ENCODE measurements at places on chromosomes 1 and 21.

DNA sequence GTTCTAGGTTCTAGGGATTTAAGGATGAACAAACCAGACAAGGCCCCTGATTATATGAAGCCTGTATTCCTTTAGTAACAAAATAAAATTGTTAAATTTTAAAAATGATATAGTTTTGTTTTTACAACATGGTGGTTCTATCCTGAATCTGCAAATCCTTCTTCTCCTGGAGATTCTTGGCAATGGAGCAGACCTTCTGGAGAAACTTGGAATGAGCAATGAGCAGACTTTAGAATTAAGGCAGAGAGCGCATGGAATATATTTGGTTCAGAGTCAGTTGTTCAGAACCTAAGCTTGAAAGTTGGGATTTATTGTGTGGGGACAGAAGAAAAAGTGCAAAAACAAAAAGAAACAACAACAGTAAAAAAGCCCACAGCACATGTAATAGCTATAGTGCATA lies 381.1 kb downstream of the ADGRL2 start:
- DNase-seq = no peak

DNA sequence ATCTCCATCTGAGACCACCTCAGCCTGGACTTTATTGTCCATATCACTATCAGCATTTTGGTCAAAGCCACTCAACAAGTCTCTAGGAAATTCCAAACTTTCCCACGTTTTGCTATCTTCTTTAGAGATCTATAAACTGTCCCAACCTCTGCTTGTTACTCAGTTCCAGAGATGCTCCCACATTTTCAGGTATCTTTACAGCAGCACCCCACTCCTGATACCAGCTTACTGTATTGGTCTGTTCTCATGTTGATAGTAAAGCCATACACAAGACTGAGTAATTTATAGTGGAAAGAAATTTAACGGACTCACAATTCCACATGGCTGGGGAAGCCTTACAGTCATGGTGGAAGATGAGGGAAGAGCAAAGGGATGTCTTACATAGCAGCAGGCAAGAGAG lies 465.4 kb upstream of the PBX1 start:
- DNase-seq = no peak

DNA sequence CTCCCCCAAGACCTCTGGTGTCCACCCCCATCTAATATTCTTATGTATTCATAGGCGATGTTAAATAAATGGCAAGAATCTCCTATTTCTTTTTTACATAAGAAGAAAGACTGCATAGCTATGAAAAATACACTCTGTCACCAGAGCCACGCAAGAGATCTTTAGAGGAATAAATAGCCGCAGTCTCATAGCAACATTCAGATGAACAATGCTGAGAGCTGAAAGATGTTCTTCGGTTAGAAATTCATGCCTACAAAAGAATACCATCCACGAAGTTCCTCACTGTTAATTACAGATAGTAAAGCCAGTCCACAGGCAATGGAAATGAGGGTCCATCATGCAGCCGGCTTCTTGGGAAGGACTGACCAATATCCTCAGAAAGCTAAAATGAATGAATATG lies 76.0 kb upstream of the SOD1 start:
- DNase-seq = no peak

DNA sequence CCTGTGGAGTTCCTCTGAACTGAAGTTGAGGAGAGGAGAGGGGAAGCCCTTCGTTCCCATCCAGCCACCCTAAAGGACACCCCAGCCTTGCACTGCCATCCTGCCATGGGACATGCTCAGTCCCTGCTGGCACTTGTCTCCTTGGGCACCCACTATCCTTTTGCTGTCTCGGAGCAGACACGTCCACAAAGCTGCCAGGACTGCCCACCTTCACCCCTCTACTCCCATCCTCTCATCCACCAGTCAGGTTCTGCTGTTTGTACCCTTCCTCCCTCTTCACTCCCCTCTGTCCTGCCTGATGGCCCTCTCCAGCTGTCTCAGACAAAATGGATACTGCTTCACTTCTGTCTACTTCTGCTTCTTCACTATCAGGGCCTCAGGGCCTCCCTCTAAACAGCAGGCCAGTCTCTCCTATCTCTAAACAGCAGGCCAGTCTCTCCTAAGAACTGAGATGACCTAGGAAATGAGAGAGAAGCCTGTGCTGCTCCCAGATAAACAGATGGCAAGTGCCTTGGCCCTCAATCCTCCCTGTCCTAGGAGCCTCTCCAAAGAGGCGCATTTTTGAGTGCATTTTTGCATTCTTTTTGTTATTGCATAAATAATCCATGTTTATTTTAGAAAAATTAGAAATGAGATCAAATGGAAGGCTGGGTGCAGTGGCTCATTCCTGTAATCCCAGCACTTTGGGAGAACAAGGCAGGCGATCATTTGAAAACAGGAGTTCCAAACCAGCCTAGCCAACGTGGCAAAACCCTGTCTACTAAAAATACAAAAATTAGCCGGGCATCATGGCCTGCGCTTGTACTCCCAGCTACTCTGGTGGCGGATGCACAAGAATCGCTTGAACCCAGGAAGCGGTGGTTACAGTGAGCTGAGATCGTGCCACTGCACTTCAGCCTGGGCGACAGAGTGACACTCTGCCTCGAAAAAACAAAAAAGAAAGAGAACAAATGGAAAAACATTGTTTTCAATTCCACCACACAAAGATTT lies 4.4 kb upstream of the PYCR2 start:
- no peak for DNase-seq

GRCh38 chr1:9400425-9401079 lies 107.9 kb downstream of the SPSB1 start:
- no peak for DNase-seq

DNA sequence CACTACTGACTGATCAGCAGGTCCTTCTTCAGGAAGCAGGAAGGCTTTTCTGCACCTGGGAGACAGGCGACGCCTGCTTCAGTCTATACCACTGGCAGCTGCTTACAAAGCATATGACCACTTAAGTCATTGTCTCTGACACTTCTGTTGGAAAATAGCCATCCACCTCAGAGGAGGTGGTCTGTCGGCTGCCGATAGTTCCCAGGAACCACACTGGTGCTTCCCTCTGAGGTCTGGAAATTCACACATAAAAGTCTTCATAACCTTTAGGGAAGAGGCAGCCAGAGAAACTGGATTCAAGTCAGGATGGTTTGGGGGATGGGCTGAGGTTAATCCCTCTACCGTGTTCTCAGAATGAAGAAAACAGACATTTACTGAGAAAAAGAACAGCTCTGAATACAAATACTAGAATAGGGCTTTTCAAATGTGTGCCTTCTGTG lies 15.6 kb upstream of the SRP9 start:
- DNase-seq = no peak

- peak; percentile 62 for DNase-seq
These were observed 22.2 kb downstream of the KCNN3 start for GRCh38 chr1:154847891-154848290.

GRCh38 chr1:945688-946556 lies 13.1 kb downstream of the NOC2L start:
- no peak for DNase-seq

- no peak for DNase-seq
These were observed 2.5 kb upstream of the PCBP3 start for GRCh38 chr21:45640888-45641479.

DNA sequence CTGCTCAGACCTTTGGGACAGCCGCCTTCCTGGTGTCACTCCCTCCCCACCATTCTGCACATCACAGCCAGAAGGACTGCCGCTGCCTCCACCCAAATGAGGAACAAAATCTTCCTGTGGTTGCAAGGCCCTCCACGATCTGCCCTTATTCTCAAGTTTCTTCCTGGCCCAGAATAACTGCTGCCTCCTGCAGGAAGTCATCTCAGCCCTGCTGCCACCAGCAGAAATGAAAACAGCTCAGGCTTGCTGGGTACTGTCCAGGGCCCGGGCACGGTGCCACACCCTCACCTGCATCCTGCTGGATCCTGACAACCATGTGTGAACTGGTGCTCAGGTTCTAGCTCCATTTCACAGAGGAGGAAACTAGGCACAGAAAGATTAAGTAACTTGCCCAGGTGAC lies 2.8 kb downstream of the CLDN19 start:
- no peak for DNase-seq

DNA sequence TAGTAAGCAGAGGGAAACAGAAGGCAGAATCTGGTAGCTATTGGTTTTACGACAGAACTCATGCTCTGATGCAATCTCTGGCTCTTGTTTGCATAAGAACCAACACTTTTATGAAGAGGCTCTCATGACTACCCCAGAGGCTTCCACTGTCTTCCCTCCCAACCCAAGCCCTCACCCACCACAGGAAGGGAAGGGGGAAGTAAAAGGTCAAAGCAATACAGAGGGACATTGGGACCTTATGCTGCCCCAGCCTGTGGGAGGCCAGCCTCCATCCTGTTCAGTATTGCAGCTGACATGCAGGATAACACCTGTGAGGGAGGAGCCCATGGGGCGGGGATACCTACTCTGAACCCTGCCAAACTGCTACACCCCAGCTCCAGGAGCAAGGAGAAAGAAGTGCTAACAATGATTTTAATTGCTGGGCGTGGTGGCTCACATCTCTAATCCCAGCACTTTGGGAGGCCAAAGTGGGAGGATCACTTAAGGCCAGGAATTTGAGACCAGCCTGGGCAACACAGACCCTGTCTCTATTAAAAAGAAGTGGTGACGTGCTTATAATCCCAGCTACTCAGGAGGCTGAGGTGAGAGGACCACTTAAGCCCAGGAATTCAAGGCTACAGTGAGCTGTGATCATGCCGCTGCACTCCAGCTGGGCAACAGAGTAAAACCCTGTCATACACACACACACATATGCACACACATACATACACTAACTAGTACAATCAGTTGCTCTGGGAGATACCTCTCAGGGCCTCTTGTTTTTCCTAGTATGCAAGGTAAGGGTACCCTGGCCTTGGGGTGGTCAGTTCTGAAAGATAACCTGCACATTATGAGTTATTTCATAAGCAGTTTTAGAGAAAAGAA lies 9.5 kb downstream of the MR1 start:
- DNase-seq = no peak

DNA sequence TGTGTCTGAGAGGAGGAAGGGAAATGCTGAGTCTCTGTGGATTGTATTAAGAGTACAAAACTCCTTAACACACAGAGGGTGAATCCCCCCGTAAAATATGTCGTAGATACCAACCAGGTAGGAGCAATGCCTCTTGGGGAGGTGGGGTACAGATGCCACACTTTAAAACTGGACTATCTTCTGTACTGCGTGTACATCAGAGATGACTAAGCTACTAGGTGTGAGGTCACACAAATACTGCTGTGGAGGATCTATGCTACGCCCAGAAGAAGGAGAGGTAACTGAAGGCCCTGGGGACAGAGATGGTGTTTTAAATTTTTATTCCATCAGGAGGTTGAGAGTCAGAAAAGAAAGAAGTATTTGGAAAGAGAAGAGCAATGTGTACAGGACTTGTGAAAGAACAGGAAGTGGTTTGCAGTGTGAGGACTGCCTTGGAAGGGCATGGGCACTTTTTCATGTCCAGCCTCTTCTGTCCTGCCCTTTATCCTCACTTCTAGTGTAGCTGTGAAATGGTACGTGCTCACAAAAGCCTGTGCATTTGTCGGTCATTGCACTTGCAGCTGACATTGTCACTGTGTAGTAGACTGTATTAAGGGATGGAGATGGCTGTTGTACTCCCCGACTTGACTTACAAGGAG lies 287.8 kb upstream of the CHRM3 start:
- no peak for DNase-seq

DNA sequence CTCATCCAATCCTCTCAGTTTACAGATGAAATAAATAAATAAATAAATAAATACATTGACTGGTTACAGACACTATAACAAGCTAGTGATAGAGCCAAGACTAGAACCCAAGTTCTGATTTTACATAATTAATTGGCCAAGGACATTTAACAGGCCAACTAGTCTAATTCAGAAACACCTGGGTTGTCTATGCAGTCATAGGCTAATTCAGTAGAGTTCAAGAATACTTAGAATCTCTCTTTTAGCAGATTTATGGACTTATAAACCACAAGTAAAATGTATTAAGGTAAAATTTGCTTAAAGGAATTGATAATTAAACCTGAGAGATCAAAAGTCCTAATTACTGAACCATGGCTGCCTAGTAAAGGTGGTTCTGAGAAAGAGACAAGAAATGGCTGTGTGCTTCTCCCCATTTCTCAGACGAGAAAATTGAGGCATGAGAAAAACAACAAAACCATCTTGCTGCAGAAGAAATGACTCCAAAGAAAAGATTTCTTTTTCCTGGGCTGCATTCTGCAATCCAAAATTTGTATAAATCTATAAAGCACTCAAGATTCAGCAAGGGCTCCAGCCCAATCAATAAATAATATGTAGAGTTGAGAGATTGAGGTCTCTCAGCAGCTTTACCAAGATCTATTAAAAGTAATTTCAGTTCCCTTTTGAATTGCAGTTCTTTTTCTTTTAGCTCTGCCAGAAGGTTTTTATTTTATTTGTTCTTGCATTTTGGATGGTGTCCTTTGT lies 98.3 kb downstream of the DUSP10 start:
- DNase-seq = no peak

DNA sequence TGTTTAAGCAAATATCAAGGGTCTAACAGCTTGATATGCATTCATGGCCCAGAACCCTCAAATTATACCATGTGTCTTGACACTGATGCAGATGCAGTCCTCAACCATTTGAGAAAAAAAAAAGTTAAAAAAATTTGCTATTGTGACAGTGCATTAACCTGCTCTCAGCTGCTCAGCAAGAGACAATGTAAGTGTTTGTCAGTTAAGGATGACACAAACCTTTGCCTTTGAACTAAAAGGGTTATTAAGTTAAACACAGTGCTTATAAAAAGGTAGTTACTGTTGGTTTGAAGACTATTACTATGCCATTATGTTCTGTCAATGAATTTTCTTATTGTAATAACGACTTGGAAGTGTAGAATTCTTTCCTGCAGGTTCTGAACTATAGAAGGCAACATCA lies 655.6 kb upstream of the NEGR1 start:
- no peak for DNase-seq

- no peak for DNase-seq
These were observed 4.4 kb upstream of the FNDC5 start for GRCh38 chr1:32874860-32875752.

GRCh38 chr21:37383086-37383485 lies 16.5 kb downstream of the DYRK1A start:
- DNase-seq = no peak

- DNase-seq = no peak
These were observed 5.1 kb upstream of the UTP25 start for GRCh38 chr1:209822706-209823105.

DNA sequence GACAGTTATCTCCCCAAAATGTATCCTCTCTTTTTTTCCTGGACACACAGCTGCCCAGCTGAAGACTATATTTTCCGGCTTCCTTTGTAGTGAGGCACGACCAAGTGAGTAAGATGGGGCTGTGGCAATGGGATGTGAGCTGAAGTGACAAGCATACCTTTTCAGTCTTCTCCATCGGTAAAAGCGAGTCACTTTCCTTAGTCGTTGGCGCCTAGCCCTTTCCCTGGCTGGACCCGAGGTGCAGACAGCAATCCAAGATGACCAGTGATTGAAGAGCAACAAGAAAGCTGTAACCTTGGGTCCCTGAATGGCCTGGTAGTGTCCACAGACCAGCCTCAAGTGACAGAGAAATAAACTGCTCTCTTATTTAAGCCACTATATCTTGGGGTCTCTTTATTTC lies 155.2 kb downstream of the NR5A2 start:
- no peak for DNase-seq

All from uterus (tissue), 4 donors.